ENCODE measurements at places on chromosomes 3 and 15. TPM values are rescaled to one million over a fixed set of nuclear protein-coding genes. Genes with fewer than 3 reads are reported as not detected.

Gene STAC
- 2.6 TPM for total RNA-seq

Gene OCA2
- 0.09 TPM for total RNA-seq

Gene HCN4
- 0.22 TPM for total RNA-seq

Gene GALNT15
- 0.03 TPM for total RNA-seq

Gene GCNT3
- 149 TPM for total RNA-seq

Gene VIPR1
- 0.58 TPM for total RNA-seq

Gene CAMP
- total RNA-seq, result not detected

Gene STRIT1
- not detected for total RNA-seq

Gene SUCNR1
- not detected for total RNA-seq

Gene DGKG
- total RNA-seq, result 9.4 TPM

Gene MINAR1
- 0.67 TPM for total RNA-seq

Gene NRROS
- not detected for total RNA-seq

Gene PLXND1
- 89.2 TPM for total RNA-seq

Gene HES1
- total RNA-seq, result 14.3 TPM

Gene GOLGA8T
- total RNA-seq, result 1.6 TPM

Gene LINGO1
- 12.4 TPM for total RNA-seq

Gene GHSR
- total RNA-seq, result not detected

Gene DNAH12
- total RNA-seq, result 0.19 TPM

Gene PROK2
- total RNA-seq, result not detected

Gene SETD5
- 48.3 TPM for total RNA-seq

Gene IL17RE
- total RNA-seq, result 0.98 TPM
